ENCODE measurements at places on chromosomes 6 and 20.
A peak's percentile ranks its signal among the peaks of the same experiment; 100 is the strongest.

GRCh38 chr6:4805553-4806336 is 29.5 kb downstream of the CDYL start:
- DNase-seq: no peak

DNA sequence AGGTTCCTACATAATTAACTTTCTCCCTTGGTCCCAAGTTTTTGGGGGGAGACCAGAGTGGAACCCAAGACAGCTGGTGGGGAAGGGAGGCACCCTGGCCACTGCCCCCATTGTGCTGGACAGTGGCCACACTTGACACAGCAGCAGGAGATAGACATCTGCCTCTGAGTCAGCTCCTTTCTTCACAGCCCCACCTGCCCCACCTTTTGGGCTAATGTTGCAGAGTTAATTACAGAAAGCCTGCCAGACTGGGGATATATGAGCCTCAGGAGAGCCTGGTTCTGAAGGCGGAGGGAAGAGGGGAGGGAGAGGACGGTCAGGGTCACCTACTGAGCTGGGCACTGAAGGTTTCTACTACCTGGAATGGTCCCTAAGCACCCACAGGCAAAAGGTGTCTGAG is 50.6 kb downstream of the MAFB start:
- DNase-seq: no peak

GRCh38 chr20:60092729-60093128 is 134.5 kb downstream of the CDH26 start:
- DNase-seq: no peak

- DNase-seq: no peak
Observed at GRCh38 chr6:149919834-149920225, 3.1 kb downstream of the RAET1G start.

GRCh38 chr20:31923388-31924331 is 28.2 kb downstream of the PDRG1 start:
- no peak for DNase-seq

- DNase-seq: peak; percentile 16
Observed at GRCh38 chr20:49484180-49485140, 2.0 kb upstream of the KCNB1 start.

- DNase-seq: no peak
Observed at GRCh38 chr6:132011582-132011981, 60.4 kb upstream of the CCN2 start.

GRCh38 chr6:105991561-105992314 is 94.4 kb upstream of the PRDM1 start:
- no peak for DNase-seq

DNA sequence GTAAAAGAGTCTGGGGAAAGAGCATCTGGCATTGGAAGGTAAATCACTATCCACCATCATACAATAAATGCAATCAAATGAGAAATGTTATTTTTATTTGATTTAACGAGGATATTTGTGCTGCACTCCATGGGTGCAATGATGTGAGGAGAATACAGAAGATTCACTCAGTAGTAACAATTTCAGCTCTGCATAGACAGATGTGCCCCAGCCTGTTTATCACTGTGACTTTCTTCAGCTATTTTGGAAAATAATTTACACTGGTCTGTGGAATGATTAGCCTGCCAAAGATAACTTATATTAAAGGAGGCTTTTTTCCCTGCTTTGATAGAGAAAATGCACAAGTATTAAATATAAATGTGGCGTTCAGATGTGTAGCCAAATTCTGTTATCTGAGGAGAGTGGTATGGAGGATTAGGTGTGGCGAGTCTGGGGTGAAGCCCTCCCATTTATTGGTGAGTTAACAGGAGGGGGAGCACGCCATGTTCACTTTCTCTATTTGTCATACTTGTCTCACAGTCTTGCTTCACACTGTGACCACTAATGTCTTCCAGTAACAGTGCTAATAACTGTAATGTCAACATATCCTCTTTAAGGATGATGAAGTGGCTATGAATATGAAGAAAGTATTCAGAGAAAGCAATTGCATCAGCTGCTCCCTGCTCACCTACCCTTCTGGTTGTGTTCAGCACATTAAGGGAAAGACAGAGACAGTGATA is 645.6 kb downstream of the MMUT start:
- no peak for DNase-seq

- no peak for DNase-seq
Observed at GRCh38 chr6:109345986-109346385, 36.3 kb downstream of the CD164 start.

DNA sequence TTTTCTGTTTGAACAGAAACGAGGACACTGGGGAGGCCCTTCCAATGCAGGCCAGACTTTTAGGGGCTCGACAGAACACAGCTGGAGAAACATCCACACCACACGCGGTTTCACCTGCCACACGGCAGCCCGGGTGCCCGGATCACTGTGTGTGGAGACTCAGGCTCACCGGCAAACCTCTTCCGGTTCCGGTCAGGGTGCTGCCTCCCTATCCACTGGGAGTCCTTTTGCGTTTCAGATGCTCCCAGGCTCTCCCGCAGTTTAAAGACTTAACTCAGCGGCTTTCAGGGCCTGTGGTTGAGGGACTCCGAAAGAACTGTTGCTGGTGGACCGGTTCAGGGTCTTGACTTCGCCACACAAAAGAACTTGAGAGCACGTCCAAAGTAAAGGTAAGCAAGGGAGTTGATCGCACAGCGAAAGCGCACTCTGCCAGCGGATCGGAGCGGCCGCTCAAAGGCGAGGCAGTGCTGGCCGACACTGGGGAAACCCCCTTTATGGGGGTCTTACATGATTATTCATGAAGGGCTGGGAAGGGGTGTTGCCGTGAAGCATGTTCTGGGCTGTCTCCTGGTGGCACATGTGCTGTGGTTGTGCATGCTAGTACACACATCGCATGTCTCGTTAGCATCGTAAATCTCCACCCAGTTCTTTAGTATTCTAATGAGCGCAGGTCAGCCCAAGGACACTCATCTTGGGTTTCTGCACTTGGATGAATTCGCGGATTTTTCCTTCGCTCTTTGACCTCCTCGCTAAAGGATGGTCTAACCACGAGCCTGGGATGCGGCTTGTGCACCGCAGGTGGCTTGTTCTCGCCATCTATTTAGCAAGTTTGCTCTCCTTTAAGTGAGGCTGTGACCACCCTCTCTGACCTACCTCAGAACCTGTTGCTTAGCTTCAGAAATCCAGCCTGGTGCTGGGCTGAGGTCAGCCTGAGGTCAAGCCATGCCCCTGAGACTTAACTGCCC is 180.3 kb downstream of the CDH26 start:
- DNase-seq: peak; percentile 24

GRCh38 chr20:18628330-18628920 is 40.6 kb downstream of the DTD1 start:
- DNase-seq: no peak

- DNase-seq: no peak
Observed at GRCh38 chr20:32072168-32072750, 20.2 kb downstream of the HCK start.

- DNase-seq: no peak
Observed at GRCh38 chr20:54209216-54209813, 1.4 kb downstream of the PFDN4 start.

DNA sequence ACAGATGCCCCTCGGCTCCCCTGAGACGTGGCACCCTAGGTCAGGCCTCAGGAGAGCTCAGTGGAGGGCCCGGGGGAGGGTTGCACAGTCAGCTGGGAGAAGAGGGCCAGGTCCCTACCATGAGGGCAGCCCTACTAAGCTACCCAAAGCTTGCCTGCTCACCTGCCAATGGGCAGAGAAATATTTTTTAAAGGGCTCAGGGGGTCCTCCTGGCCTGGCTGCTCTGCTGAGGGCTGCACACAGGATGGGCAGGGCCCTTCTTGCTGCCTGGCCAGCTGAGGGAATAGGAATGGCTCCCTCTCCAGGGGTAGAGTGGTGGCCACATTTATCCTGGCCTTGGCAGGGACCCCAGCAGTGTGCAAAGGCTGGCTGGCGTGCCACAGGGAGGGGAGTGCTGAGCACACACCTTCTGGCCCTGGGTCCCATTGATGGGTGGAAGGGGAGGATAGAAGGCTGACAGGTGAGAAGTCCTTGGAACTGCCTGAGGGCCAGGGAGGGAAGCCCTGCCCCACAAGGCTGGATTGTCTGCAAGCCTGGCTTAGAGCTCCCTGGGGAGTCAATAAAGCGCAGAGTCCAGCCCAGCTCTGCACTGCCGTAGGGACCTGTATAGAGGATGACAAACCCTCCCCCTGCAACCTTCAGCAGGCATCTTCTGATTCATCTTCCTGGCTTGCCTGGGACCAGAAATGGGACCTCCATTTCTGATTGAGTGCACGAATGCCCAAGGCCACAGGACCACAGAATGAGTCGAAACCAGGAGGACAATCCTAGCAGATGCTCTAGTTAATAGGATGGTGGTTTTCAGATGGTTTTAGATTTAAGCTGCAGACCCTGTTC is 62.1 kb downstream of the NOL4L start:
- DNase-seq: no peak

DNA sequence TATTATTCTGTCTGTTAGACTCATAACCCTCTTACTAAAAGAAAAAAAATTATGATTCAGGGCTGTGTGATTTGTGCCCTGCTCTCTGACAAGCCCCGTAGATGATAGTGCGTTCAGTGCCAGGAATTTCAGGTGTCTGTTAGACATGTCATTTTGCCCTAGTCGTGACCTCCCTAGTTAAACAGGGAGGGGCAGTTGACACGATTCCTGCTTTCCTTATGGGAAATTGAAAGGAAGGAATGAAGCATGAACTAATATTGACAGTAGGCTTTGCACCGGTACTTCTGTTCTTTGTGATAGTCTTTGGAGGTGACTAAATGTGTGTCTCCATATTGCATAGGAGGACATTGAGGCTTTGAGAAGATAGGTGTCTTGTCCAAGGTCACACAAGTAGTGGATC is 26.3 kb downstream of the RPRD1B start:
- DNase-seq: no peak

DNA sequence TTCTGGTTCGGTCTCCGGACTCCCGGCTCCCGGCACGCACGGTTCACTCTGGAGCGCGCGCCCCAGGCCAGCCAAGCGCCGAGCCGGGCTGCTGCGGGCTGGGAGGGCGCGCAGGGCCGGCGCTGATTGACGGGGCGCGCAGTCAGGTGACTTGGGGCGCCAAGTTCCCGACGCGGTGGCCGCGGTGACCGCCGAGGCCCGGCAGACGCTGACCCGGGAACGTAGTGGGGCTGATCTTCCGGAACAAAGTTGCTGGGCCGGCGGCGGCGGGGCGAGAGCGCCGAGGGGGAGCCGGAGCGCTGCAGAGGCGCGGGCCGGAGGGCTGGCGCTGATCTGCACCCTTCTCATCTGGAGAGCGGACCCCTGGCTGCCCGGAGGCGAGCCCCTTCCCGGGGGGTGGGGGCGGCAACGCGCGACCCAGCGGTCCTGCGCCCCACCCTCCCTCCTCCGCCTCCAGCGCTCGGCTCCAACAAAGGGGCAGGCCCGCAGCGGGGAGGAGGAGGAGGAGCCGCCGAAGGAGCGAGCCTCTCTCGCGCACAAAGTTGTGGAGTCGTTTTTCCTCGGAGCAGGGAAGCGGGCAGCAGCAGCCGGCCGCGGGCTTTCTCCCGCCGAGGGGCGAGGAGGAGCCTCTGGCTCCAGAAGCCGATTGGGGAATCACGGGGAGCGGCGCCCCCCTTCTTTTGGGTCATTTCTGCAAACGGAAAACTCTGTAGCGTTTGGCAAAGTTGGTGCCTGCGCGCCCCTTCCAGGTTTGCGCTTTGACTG is at the start of gene UTRN:
UTRN (plus strand) TSS at position 553 of the 765 bp plus-strand sequence. CDS start 6,494 bp downstream, outside the sequence.
- DNase-seq: peak; percentile 49

GRCh38 chr20:37524859-37525708 is 2.6 kb downstream of the BLCAP start:
- DNase-seq: no peak

- no peak for DNase-seq
Observed at GRCh38 chr20:44080064-44080463, 106.9 kb downstream of the JPH2 start.

- no peak for DNase-seq
Observed at GRCh38 chr20:47427746-47428145, 71.2 kb upstream of the ZMYND8 start.

DNA sequence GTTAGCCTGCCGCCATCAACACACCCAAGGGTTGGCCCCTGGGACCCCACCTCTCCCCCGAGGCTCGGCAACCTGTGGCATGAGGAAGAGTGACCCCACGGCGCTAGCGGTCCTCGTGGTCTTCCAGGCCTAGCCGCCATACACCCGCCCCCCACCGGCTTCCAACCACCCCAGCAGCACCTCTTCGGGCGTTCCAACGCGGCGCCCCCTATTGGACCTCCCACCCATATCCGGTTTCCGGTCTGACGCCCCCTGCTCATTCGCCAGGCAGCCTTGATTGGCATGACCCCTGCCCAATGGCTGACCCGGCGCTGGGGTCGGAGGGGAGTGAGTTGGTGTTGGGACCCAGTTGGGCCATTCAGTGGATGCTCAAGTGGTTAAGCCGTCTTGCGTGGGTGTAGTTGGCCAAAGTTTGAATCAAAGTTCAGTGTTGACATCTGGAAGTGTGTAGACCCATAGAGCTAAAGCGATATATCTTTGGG is at the start of gene GNAS-AS1:
GNAS-AS1 (minus strand) TSS at position 210 of the 482 bp plus-strand sequence.
- peak; percentile 63 for DNase-seq

- DNase-seq: no peak
Observed at GRCh38 chr6:73719046-73719445, 23.0 kb downstream of the CD109 start.

Measured in AG09309 (cell line).